ENCODE measurements at places on chromosomes 2 and 18.

GRCh38 chr2:97654791-97655190 is 8.9 kb downstream of the COX5B start:
- DNase-seq, result no peak

- no peak for DNase-seq
These were observed 64.0 kb downstream of the WDR7 start for GRCh38 chr18:56715121-56715520.

DNA sequence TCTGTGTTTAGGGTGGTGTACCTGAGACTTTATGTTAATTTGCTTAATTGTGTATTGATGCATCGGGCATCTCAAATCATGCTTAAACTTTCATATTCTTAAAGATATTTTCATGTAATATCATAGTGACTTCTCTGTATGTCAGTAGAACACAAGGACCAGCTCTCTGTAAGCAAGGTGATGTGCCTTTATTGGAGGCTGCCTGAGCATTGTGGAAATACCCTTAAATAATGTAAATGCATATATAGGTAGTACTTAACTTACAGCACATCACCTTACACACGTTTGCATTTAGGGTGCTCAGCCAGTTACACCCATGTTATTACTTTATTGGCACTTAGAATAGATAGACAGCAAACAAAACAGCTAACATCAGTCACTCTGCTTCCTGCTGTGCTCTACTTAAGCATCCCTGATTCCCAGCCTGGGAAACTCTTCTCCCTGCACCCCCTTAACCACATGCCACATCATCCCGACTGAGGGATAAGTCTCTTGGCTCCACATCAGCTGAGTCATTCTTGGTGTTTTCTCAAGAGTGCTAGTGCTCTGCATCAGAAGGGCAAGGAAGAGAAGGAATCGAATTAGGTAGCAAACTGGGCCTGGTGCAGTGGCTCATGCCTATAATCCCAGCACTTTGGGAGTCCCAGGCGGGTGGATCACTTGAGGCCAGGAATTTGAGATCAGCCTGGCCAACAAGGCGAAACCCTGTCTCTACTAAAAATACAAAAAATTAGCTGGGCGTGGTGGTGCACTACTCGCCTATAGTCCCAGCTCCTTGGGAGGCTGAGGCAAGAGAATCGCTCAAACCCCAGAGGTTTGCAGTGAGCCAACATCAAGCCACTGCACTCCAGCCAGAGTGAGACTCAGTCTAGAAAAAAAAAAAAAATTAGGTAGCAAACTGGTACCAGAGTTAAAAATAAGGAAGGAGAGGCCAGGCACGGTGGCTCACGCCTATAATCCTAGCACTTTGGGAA is 108.7 kb downstream of the MAP3K20 start:
- peak; percentile 72 for DNase-seq

DNA sequence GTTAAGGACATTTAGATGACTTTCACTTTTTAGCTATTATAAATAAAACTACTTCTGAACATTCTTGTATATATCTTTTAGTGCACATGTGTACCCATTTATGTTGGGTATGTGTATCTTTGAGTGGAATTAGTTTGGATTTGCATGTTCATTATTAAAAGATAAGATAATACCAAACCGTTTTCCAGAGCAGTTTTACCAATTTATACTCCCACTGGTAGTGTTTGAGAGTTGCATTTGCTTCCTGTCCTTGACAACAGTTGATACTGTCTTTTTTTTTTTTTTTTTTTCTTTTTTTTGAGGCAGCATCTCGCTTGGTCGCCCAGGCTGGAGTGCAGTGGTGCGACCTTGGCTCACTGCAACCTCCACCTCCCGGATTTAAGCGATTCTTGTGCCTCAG is 23.3 kb downstream of the SLC30A6 start:
- DNase-seq, result no peak

GRCh38 chr2:173989160-173989883 is 24.1 kb upstream of the SP3 start:
- no peak for DNase-seq
